ENCODE measurements at places on chromosomes 6 and 20.

GRCh38 chr6:138521790-138522189, 22.5 kb upstream of the NHSL1 start:
- no peak for DNase-seq

DNA sequence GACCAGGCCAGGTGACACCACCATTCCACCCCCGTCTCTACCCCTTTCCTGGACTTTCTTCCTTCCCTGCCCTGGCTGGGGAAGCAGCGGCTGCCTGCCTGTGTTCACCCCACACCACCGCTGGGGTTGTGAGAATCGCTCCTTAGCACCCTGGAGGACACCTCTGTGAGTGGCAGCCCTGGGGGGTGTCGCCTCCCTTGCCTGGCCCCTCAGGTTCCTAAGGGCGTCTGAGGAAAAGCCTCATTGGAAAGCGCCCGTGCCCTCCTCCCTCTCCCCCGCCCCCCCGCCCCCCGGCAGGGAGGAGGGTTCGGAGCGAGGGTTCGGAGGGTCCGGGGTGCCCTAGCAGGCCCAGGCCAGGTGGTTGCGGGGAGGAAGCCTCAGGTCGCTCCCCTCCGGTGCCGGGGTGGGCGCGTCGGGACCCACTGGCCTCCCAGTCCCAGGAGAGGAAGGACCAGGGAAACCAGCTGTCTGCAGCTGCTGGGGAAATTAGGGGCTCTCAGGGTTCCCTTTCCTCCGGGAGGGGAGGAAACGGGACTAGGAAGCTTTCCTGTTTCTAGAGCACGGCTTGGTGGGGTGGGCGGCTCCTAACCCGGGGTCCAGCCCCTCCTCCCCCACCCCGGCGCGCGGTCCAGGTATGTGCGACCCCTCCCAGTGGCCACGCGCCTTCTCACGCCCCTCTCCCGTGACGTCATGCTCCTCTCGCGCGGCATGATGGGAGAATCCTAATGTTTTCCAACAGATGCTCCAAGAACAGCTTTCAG, at the start of gene PHACTR3:
PHACTR3 (plus strand) TSS at position 760 of the 761 bp plus-strand sequence. CDS start 475 bp downstream, outside the sequence.
- no peak for DNase-seq

- no peak for DNase-seq
Observed at GRCh38 chr6:32790306-32790705, 26.5 kb downstream of the HLA-DOB start.

DNA sequence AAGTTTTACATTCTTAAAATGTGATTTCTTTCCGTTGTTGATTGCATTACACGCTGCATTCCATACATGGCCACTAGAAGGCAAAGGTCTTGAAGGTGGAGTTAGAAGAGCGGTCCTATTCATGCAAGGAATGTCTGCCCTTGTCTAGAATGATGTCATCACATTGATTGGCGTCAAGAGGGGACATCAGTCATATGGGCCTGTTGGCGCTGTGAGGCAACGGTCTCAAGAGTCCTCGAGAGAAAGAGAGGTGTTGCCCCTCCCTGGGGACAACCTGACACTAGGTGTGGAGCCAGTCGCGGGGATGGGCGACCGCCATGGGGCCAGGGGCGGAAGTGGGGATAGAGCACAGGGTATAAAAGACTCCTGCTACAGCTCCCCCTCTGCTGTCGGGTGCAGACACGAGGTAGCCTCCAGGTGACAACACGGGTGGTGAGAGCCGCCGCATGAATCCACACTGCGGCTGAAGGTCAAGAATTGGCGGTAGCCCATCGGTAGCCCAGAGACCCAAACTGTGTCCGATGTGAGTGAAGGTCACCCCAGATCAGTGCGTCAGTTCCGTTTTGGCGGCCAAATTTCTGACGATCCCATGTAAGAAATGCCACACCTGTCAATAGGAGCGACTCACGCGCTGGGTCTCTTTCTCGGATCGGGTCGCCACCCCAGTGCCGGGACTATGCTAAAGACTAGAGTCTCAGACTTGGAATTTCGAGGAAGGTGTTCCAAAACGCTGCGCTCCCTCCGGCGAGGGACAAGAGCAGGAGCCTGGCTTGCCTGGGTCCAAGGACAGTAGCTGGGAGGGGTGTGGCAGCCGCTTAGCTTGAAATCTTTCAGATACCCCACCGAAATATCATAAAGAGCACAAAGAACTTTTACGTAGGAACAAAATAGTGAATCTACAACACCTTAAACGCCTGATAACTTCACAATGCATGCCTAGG, 93.2 kb upstream of the ZNF184 start:
- DNase-seq = no peak

- DNase-seq = no peak
Observed at GRCh38 chr6:139380611-139381010, 6.2 kb upstream of the CITED2 start.

GRCh38 chr20:14446446-14446845, 109.0 kb upstream of the FLRT3 start:
- DNase-seq = no peak

DNA sequence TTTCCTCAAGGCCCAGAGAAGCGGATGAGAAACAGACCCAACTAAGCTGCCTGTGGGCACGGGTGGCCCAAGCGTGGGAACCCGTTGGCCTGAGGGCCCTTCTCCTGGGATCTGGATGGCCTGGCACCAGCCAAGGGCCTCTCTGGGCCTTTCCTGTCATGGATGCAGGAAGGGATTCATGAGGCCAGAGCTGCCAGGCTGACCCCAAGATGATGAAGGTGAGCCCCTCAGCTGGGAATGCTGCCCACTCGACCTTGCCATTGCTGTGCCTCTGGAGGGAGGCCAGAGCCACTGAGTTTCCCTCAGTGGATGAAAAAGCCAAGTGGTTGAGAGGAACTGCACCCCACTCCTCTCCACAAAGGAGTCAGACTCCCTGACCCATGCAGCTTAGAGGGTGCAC, 171.2 kb downstream of the VEGFA start:
- no peak for DNase-seq

DNA sequence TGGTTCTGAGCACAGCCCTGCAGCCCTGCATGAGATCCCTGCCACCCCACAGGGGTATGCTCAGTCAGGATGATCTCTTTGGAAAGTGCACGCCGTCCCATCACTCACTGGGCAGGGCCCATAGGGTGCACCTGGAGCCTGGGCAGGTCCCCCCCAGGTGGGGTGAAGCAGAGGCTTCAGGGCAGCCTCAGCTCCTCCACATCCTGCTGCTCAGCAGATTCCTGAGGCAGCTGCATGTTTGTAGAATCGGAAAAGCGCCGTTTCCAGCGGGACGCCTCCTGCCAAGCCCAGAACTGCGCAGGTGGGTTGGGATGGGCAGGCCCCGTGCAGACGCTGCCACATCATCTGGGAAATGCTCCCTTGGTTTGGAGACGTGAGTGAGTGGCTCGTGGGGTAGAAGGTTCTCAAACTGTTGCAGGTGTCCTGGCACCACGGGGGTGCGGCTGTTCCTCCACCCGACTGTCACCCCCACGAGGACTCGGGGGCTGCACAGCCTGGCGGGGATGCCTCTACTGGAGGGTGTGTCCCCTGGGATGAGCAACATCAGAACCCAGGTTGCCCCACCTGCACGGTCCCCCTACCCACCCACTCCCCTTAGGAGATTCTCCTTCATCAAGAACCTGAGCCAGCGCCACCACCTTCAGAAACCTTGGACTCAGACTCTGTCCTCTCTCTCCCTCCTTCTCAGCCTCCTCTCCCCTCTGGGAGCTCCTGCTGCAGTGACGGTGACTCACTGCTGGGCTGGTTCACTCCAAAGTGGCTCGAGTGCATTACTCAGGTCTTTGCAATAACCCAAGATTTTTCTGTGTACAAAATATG, 334.1 kb downstream of the TAF4 start:
- no peak for DNase-seq

DNA sequence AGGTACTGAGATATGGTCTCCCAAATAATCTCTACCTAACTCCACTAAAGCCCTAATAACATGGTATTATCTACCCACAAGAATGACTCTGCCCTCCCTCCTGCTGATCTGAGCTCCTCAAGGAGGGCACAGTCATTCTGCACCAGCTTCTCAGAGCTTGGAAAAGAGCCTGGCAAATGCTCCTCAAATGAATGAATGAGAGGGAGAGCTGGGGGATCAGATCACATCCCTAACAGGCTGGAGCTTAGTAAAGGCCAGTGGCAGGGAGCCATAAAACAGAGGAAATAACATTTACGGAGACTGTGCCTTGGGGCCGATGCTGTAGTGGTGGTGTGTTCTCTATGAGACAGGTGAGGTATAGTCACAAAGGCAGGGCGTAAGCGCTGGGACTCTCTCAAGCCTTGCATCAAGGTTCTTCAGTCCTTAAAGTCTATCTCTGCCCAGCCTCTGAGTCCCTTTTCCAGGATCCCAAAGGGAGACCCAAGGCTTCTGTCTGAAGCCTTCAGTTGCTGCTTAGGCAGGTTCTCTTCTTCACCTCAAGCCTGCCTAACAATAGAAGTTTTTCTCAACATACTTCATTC, 7.2 kb upstream of the NNAT start:
- no peak for DNase-seq

GRCh38 chr6:108672641-108673040, 111.9 kb downstream of the FOXO3 start:
- DNase-seq = no peak

DNA sequence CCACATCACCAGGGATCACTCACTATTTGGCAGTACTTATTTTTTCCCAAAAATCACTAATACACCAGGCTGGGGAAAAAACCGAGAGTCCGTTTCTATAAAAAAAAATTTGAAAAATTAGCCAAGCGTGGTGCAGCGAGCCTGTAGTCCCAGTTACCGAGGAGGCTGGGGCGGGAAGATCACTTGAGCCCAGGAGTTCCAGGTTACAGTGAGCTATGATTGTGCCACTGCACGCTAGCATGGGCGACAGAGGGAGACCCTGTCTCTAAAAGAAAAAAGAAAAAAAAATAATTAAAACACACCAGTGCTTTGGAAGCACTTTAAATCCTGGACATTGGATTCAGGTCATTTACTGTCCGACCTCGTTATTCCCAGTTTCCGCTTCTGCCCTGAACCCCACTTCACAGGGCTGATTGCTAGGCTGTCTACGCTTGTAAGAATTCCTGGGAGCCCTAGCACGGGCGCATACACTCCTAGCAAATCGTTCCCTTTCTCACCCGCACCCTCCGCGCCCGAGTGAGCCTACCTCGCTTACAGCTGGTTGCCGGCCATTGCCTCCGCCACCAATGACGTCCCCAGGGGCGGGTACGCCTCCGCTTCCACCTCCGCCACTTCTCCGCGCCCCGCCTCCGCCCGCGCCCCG, at the start of gene TPMT:
TPMT (minus strand) TSS at position 571 of the 643 bp plus-strand sequence. CDS start 5,950 bp downstream, outside the sequence.
- no peak for DNase-seq

DNA sequence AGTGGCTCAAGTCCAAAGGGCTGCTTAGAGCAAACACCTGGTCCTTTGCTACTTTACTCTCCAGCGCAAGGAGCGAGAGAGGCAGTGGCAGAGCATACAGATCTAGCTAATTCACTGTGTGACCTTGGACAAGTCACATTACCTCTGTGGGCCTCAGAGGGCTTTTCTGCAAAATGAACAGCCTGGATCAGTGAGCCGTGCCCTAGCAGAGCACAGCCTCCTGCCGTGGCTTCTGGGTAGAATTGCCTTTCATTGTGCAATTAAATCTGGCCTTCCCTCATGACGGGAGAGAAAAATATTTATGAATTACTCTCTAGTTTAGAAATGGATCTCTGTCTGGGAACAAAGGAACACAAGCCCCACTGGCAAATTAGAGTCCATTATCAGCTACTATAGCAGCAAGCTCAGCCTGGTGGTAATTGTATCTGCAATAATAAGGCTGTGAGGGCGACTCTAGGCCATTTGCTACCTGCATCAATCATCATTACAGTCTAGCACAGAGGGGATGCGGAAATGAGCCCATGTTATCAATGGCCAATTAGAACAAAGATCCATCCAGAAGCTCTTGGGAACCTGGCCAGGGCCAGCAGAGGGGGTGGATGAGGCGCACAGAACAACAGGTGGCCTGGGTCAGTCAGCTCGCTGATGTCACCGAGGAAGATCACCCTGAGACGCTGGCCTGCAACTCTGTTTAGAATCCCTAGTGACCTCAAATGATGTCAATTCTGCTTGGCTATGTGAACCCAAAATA, 114.2 kb upstream of the LY86 start:
- no peak for DNase-seq

GRCh38 chr20:48287552-48288170, 502.4 kb upstream of the SULF2 start:
- DNase-seq = no peak

DNA sequence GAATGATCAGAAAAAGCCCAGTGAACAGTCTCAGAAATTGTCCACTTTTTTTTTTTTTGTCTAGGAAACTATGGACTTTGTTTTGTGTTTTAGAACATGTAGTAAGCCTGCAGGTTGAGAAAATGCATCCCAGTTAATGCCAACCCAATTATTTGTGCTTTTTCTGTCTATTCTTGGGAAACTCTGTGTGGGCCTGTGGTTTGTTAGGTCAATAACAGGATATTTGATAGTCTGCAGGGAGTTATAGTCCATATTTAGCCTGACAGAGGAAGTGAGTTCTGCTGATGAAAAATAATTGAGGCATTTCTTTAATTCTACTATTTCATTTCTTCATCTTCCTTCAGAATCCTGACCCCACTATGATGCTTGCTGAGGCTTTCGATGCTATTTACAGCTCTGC, 154.0 kb upstream of the LAMP5 start:
- no peak for DNase-seq

GRCh38 chr6:157952861-157953351, 28.8 kb upstream of the SYNJ2 start:
- no peak for DNase-seq

DNA sequence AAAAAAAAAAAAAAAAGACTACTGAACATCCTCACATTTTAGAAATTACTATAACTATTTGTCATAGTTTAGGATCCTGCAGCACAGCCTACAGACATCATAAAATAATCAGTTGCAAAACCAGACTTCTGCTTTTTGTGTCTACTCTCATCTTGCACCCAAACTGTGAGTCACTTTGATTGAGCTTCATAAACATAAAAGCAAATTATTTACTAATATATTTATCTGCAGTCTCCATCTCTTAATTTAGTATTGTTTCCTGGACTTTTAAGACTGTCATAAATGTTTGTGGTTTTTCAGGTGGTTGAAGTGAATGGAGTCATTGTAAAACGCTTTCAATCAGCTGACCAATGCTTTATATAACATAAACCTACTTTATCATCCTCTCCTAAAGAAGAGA, 14.8 kb upstream of the CALHM6 start:
- no peak for DNase-seq

- DNase-seq = no peak
Observed at GRCh38 chr6:90106449-90106848, 190.2 kb downstream of the BACH2 start.

- DNase-seq = peak; percentile 39
Observed at GRCh38 chr6:158009114-158009891, 27.6 kb downstream of the SYNJ2 start.

DNA sequence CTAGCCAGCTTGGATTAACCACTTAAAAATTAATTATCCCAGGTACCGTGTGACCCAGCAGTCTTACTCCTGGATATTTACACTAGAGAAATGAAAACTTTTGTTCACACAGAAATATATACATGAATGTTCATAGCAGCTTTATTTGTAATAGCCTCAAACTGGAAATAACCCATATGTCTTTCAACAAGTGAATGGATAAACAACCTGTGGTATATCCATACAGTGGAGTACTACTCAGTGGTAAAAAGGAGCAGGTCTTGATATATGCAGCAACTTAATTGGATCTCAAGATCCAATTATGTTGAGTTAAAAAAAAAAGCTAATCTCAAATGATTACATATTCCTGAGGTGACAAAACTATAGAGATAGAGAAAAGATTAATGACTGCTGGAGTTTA, 381.4 kb downstream of the CDKAL1 start:
- no peak for DNase-seq

- no peak for DNase-seq
Observed at GRCh38 chr20:12051206-12052163, 133.8 kb downstream of the BTBD3 start.

Measured in SK-N-MC (cell line).